ENCODE measurements at places on chromosomes 13 and 19.

GRCh38 chr13:33127009-33127551 is 110.9 kb downstream of the KL start:
- no peak for DNase-seq

DNA sequence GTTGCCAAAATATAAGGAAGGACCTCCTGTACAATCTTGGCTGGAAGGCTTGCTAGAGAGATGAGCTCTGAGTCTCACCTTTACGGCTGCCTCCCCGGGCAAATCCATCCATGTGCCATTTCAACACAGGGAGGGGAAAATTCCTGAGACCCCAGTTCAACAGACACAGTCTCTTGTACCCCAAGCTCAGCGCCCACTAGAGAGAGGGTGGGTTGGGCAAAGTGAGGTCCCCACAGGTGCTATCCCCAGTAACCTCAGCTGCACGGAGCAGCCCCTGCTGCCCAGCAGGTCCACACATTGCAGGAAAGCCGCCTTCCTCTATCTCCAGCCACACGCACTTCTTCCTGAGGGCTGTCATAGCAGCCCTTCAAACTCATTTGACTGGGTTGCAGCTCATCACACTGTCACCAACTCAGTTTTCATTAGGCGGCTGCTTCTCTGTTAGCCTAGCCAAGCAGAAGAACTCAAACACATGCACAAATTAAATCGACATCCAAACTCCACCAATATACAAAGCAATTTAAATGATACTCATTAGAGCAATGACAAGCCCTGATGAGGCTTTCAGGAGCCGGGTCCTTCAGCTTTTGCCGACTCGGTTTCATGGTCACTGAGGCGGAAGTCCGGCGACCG is 80.4 kb downstream of the TSHZ3 start:
- no peak for DNase-seq

- no peak for DNase-seq
These were observed 111.6 kb downstream of the GGACT start for GRCh38 chr13:100476963-100477362.

- DNase-seq: no peak
These were observed 226.8 kb downstream of the PCDH17 start for GRCh38 chr13:57858376-57858775.

- no peak for DNase-seq
These were observed 45.3 kb upstream of the LSM14A start for GRCh38 chr19:34126966-34127365.

GRCh38 chr13:114100446-114101357 is 31.7 kb downstream of the RASA3 start:
- DNase-seq: no peak

GRCh38 chr13:48403151-48403631 is 9.7 kb downstream of the LPAR6 start:
- peak; percentile 25 for DNase-seq

DNA sequence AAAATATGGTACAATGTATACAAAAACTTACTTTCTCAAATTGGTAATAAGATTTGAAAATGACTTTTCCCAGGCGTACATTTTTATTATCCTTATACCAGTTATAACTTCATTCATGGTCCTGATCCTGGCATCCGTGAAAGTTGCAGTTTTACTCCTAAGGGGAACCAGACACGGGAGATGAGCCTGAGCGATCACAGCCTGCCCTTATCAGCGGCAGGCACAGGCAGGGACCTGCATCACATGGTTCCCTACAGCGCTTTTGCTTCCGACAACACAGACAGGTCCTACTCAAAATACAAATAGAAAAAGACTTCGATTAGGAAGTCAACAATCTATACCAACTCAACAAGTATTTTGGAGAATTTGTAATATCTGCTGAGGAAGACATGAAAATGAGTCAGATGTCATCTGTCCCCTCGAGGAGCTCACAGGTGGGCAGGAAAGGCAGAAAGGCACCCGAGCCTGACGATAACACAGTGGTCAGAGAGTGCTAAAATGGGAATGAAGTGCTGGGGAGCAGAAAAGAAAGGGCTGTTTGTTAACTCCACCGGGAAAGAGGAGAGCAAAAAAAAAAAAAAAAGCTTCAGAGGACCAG is 93.4 kb downstream of the ABCC4 start:
- no peak for DNase-seq

- no peak for DNase-seq
These were observed 31.8 kb downstream of the EFNA2 start for GRCh38 chr19:1317274-1318003.

- DNase-seq: peak; percentile 20
These were observed 144.1 kb downstream of the DPF1 start for GRCh38 chr19:38079926-38080380.

DNA sequence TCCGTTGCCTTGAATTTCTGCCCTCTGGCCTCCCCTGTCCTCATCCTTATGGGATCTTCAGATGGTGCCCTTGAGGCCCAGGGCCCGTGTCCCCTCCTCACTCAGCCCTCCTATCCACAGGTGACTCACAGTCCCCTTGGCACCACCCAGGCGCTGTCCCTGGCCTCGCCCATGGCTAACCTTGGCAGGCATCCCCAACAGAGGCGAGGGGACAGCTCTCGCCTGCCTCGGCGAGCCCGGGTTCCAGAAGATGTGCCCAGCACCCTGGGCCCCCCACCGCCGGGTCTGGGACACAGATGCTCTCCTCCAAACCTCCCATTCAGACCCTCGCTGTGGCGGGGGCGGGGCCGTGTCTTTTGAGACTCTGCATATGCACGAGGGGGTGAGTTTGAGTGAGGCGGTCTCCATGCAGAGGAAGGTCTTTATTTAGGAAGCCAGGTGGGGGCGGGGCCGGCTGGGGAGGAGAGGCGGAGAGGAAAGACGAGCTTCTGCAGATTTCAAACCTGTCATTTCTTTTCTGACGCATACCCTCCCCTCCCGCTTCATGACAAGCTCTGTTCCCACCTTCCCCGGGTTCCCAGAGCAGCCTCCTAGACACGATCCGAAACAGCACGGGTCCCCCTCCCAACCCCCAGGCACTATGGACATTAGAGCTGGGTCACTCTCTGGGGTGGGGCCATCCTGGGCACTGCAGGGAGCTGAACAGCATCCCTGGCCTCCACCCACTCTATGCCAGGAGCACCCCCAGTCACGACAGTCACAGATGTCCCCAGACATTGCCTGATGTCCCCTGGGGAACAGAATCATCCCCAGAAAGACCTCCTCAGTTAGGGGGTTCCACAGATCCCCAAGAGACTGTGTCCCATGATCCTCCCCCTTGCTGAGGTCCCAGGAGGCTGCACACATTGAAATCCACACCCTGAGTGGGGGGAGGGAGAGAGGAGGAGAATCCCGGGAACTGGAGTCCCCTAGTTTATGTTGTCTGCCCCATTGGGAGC is 48.5 kb downstream of the GNG7 start:
- DNase-seq: no peak

DNA sequence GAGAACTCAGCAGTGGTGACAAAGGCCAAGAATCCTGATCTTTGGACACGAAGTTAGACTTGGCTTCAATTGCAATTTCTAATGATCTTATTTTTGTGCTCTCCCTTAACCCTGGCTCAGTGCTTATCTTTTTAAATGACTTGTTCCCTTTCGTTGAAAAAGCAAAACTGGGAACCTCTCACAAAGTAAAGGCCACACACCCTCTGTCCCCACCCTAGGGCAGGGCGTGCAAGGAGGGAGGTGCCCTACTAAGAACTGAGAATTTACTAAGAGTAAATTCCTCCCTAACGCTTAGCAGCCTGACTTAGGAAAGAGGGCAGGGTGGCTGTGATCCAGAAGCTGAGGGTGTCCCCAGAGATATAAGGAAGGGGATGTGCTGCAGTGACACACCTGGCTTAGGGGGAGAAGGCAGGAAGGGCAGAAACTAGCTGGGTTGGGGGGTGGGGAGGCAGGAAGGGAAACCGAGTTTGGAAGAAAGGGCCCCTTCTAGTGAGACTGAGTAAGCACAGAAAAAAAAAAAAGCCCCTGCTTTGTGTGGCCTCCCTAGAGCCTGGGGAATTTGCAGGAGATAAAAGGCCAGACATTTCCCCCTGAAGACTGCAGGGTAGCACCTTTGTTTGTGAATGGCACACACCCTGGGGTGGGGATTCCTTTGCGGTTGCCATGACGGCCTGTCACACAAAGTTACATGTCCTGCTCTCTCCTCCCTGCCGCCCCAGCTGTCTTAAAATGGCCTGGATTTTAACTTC is 435.1 kb downstream of the EFNB2 start:
- DNase-seq: no peak

DNA sequence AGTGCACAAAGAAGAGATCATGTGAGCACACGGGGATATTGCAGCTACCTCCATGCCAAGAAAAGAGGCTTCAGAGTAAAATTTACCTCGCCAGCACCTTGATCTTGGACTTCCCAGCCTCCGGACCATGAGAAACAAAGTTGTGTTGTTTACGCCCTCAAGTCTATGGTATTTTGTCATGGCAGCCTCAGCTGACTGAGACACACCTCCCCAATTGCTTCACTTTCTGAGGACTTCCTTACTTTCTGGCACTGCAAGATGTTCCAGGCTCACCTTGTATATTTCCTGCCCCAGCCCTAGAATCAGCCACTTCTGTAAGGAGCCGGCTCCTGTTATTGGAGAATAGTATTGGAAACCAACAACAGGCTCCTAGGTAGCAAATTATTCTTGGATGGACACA is 6.6 kb upstream of the CEBPG start:
- no peak for DNase-seq

- DNase-seq: no peak
These were observed 6.2 kb downstream of the PEAK3 start for GRCh38 chr19:2275588-2276428.

- peak; percentile 69 for DNase-seq
These were observed 64.8 kb upstream of the GPR183 start for GRCh38 chr13:99371956-99372355.

DNA sequence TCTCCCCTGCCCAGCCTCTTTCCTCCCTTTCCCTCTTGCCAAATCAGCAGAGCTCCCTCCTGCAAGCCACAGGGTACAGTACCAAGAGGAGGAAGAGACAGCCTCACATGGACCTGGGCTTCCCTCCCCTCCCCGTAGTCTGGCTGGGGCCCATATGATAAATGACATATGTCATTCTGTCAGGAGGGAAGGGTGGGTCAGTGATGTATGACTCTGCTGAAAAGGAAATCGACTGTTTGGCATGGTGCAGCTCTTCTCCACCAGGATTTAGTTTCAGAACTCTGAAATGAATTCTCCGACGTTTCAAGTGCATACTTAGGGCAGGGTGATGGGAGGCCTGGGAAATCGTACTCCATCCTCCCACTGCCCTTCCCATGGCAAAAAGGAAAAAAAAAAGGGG is 9.8 kb downstream of the TSHZ3 start:
- DNase-seq: no peak

DNA sequence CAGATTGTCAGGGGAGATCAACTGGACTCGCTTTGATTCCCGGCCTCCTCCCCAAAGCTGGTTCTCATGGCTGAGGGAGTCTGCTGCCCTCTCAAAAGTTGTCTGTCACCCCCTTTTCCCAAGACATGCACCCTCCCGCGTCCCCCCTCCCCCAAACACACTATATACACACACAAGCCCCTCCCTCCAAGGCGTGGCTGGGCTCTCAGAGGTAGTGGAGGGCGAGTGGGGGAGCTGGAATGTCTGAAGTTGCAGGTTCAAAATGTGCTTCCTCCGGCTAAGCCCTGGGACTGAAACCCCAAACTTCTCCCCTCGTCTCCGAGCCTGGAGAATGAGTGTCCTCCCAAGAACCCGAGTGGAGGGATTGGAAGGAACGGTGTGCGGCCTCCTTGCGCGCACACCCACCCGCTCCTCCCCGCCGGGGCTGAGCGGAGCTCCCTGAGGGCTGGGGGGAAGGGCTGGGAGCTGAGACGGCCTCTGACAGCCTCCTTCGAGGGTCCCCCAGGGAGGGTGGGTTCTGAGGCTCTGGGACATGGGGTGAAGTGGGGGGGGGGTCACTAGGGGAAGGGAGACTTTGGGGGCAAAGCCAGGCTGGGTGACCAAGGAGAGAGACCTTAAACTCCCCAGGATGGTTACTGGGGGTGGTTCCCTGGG is 9.9 kb upstream of the MEIS3 start:
- no peak for DNase-seq

DNA sequence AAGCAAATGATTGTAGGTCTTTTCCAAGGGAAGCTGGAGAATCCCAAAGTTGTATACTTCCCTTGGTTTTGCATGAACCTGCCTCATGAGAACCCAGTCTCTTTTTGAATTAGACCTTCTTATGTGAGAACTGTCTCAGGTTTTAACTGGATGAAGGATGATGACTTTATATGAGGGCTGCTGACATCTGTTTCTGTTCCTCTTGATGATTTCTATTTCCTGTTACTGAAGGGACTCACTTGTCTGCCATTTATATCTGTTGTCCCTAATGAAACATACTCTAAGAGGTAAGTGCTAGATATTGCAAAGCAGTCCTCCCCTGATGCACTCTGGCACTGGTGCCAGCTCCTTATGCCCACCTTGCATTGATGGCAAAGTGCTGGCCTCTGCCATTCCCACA is 33.6 kb downstream of the ERICH4 start:
- DNase-seq: no peak

DNA sequence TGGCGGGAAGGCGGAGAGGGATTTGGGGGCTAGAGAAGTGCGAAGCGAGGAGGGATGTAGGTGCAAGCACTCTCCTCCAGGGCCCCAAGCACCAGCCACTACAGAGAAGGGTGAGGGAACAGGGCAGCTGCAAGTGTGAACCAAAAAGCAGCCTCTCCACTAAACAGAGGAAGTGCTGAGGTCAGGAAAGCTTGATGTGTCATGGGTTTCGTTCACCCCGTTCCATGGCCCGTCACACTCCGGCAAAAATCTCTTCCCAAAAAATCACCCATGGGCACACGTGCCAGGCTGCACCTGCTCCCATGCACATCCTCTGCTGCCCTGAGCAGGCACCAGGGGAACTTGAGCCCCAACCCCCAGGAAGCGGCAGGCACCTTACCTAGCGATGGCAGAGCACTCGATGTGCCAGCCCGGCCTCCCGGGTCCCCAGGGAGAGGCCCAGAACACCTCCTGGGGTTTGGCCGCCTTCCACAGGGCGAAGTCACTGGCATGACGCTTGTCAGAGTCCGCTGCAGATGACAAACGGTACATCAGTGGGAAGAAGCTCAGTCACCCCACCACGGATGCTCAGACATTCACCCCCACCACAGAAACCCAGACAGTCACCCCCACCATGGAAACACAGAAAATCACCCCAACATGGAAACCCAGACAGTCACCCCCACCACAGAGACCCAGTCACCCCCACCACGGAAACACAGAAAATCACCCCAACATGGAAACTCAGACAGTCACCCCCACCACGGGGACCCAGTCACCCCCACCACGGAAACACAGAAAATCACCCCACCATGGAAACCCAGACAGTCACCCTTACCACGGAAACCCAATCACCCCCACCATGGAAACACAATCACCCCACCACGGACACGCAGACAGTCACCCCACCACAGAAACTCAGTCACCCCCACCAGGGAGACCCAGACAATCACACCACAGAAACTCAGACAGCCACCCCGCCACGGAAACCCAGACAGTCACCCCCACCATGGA is 29.0 kb downstream of the CARS2 start:
- peak; percentile 43 for DNase-seq

- no peak for DNase-seq
These were observed 140.5 kb downstream of the NDFIP2 start for GRCh38 chr13:79621449-79621848.

Measured in stimulated activated naive CD8-positive, alpha-beta T cell treated with anti-CD3 and anti-CD28 coated beads, Interleukin-15, Interleukin-2, amounts not matched to agents 100 U/mL and 50 U/mL, for 24 hours (primary cell).